CD4-positive, alpha-beta T cell (primary cell): ENCODE measurements at places on chromosomes 13 and 19.

GRCh38 chr19:50790396-50790795 is at the start of gene ACP4:
Gene ACP4 (plus strand): TSS chr19:50790415. CDS start chr19:50790415, 0 bp downstream.
- DNase-seq, result no peak

- no peak for DNase-seq
These were observed 471 bp downstream of the DACH1 start for GRCh38 chr13:71866335-71867130.

DNA sequence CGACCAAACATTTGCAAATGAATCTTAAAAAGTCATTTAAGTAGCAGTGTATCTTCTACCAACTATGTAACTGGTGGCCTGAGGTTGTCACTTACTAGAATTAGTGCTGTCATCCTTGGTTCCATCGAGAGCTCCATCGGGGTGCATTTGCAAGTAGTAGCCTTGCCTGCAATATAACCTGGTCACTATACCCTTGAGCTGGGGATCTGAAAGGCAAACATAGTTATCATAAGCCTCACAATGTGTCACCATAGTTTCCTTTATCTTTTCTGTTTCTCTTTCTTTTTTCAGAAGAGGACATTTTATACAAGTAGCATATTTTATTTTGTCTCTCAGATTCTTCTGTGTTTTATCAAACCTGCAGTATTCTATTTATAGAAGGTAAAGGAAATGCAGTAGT is 422.6 kb downstream of the ITGBL1 start:
- DNase-seq, result no peak

GRCh38 chr19:42246143-42246921 is 3.9 kb upstream of the GSK3A start:
- no peak for DNase-seq

GRCh38 chr19:38744874-38745273 is 600 bp upstream of the CAPN12 start:
- DNase-seq, result no peak

DNA sequence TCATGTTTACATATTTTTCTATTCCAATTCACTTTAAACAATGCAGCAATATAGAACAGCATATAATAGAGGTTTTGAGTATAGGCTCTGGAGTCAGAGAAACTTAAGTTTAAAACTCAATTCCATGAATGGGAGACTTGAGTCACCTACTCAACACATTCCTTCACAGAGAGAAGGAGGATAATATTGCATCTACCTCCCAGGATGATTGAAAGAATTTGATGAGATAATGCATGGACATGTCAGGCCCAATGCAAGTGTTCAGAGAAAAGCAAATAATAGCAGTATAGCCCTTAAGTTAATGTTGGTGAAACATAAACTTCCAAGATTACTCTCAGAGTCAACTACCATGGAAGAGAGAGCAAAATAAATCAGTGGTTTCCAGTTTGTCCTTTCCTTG is 170.2 kb downstream of the DCLK1 start:
- DNase-seq, result no peak

DNA sequence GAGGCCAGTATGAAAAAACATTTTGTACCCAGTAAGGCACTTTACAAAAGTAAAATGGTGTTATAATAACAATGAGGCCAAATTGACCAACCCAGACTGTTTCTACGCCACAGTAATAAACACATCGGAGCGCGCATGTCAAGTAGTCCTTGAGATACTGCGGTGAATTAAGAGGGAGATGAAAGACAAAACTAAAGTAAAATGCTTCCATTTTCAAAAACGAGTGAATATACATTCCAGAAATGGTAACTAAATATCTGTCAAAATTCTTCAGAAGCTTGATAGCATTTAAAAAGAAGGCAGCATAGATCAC is 19.0 kb downstream of the N4BP2L1 start:
- DNase-seq, result no peak

DNA sequence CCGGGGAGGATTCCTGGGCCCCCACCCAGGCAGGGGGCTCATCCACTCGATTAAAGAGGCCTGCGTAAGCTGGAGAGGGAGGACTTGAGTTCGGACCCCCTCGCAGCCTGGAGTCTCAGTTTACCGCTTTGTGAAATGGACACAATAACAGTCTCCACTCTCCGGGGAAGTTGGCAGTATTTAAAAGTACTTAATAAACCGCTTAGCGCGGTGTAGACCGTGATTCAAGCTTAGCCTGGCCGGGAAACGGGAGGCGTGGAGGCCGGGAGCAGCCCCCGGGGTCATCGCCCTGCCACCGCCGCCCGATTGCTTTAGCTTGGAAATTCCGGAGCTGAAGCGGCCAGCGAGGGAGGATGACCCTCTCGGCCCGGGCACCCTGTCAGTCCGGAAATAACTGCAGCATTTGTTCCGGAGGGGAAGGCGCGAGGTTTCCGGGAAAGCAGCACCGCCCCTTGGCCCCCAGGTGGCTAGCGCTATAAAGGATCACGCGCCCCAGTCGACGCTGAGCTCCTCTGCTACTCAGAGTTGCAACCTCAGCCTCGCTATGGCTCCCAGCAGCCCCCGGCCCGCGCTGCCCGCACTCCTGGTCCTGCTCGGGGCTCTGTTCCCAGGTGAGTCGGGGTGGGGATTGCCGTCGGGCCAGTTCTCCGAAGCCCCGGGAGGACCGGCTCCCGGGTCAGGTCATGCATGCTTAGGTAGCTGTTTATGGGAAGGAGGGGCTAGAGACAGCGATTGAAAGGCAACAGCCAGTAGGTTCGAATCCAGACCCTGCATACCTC is at the start of gene ICAM1:
Gene ICAM1 (plus strand): TSS at position 505 of the 779 bp plus-strand sequence. CDS start 40 bp downstream, at position 545.
- DNase-seq, result peak; percentile 58

DNA sequence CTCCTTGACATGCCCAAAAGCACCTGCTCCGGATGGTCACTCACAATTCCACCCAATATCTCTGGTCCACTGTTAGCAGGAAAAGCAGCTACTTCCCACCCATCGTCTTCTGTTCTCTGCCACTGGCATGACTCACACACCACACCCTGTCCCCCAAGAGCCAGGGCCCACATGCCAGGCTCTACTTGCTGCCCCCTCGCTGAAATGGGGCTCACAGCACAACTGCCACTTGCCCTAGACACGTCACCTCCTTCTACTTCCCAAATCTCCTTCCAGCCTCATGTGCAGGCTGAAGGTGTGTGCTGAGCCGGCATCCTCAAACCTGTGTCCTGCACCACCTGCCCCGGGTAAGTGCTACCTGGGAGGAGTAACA is 65.0 kb downstream of the TBC1D4 start:
- DNase-seq, result no peak

GRCh38 chr13:35255241-35255640 is 221.2 kb downstream of the MAB21L1 start:
- DNase-seq, result no peak

- DNase-seq, result no peak
These were observed 95.3 kb downstream of the TEX29 start for GRCh38 chr13:111415765-111416164.

DNA sequence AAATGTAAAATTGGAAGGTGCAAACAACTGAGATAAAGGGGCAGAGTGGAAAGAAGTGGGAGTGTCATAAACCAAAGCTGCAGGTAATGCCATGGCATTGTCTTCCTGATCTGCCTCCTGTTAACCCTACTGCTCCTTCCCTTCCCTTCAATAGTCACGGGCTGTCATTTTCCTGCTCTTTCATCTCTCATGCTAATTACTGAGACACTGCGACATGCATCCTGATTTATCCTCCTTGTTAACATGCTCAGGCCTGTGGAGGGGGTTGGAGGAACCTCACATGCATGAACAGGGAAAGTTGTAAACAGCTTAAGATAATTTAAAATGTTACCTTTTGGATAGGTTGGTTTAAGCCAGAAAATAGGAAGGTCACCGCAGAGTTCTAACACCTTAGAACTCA is 27.2 kb downstream of the CNMD start:
- DNase-seq, result no peak

GRCh38 chr13:90197722-90198121 is 1149.8 kb upstream of the MIR17HG start:
- DNase-seq, result no peak

DNA sequence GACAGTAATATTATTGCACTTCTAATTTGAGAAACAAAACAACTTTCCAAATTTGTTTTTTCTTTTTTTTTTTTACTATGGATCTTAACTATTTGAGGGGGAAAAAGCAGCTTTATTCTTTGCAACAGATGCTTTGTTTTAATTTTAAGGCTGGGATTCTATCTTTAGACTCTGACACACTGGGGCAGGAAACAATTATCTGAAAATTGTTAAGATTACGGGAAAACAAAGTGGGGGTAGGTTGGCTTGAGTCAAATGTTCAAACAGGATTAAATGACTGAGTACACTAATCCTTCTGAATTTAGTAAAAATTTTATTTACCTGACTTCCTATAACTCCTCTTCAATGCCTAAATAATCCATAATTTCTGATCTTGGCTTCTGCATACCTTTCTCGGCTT is 543.2 kb downstream of the SLITRK6 start:
- no peak for DNase-seq

GRCh38 chr13:104871456-104871855 is 1664.0 kb downstream of the EFNB2 start:
- DNase-seq, result no peak

DNA sequence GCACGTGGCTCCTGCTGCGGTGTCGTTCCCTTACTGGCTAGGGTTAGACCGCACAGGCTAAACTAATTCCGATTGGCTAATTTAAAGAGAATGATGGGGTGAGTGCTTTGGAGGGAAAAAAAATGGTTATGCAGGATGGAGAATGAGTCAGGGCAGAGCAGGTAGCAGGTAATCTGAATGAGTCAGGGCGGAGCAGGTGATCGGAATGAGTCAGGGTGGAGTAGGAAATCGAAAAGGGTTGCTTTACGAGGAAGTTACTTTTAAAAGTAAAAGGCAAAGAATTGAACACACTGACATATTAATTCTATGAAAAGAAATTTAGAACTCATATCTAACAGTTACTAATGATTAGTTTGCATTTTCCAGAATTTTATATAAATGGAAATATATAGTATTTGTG is 335.5 kb downstream of the FOXO1 start:
- no peak for DNase-seq

- DNase-seq, result no peak
These were observed 18.4 kb downstream of the CPB2 start for GRCh38 chr13:46086421-46086922.

- no peak for DNase-seq
These were observed 18.3 kb upstream of the PNMA8C start for GRCh38 chr19:46447006-46447405.

DNA sequence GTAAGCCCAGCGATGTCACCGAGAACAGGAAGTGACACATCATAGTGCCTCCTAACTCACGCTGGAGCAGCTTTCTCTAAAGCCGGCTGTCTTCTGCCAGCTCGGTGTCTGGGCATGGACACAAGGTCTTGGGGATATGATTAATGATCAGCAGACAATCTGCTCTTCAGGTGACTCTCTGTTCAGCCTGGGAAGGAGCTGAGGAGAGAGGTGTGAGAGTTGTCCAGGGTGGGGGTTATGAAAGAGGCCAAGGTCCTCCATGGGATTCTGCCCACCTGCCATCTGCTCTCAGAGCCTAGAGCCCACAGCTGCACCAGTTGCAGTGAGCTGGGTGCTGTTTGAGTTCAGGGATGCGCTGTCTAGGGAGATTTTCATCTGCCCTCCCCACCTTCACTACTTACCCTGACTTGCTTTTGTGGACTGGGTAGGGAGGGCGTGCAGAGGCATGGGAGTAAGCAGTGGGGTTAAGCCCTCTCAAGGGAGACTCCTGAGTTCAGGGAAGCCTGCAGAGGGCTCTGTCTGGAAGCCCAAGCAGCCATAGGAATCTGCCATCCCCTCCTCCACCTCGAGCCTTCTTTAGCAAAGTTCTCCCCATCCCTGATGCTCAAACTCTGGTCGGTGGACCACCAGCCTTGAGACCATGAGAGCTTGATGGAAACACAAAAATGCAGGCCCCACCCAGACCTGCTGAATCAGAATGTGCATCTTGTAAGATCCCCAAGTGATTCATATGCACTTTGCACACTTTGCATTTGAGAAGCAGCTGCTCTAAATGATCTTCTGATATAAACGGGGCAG is 539.7 kb downstream of the RFC3 start:
- DNase-seq, result no peak

DNA sequence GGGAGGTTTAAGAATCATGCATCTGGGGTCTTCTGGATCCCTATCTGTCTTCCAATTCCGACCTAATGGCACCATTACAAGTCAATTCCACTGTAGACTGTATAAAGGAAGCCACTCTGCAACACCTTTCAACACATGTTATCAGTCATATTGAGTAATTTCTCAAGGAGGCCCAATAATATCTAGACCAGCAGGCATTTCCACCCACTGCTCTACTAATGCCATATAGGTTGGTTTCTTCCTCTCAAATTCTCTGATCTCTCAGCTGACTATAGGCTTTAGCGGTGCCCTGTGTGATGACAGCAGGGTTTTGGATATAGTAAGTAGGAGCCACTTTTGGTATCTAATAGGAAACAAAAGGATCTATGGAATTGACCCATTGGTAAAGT is 12.4 kb upstream of the ITM2B start:
- no peak for DNase-seq

GRCh38 chr13:96652506-96652905 is 341.8 kb downstream of the OXGR1 start:
- no peak for DNase-seq

DNA sequence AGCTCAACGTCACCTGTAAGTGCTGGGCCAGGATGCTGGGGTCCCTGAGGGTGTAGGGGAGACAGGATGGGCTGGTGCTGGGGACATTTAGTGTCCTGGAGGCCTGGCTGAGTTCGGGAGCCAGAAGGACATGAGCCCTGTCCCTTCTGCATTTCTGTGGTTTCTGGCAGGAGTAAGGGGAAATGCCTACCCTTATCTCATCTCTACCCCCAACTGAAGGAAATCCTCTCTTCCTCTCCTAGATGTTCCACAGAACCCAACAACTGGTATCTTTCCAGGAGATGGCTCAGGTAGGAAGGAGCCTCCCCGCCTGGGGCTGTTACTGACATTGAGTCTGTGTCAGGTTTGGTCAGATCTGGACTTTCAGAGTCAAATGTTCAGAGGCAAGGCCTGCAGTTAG is 1.2 kb downstream of the CD33 start:
- no peak for DNase-seq

GRCh38 chr13:83845106-83845505 is 37.2 kb downstream of the SLITRK1 start:
- no peak for DNase-seq

DNA sequence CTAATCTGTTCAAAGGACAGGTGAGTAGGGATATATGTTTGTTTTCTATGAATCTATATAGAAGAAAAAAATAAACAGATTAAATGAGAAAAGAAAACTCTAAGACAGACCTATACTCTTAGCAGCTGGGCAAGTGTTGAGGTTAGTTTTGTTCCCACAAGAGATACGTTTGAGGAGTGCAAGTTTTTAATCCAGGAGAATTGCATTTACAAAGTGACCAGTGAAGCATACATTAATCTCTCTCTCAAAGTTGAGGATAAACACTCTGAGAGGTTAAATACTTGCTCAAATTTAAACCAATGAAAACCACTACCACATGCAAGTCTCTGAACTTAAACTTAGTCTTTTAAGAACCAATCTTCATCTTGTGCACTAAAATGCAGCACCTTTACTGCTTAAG is 930.5 kb upstream of the MIR17HG start:
- no peak for DNase-seq

- no peak for DNase-seq
These were observed 42.4 kb upstream of the RANBP3 start for GRCh38 chr19:6020166-6020882.

- no peak for DNase-seq
These were observed 4.6 kb downstream of the ZNF135 start for GRCh38 chr19:58063712-58064111.

GRCh38 chr13:79742923-79743322 is 262.0 kb downstream of the NDFIP2 start:
- DNase-seq, result no peak
